ENCODE measurements at places on chromosomes 12 and 14.

DNA sequence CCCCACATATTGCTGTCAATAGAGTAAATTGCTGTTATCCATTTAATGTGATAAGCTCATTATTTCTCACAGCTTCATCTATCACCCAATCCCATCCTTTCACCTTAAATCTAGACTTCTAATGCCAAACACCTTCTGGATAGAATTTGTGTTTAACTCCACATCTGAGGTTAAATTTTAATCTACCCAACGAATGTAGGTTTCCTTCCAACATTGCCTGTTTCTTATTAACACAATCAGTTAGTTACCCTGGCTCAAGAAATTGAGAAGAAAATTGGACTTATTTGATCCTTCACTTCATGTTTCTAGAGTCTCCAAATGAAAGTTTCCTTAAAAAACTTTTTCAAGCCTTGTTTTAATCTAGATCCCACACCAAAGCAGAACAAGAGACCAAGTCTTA lies 67.3 kb downstream of the PTPRO start:
- no peak for DNase-seq

DNA sequence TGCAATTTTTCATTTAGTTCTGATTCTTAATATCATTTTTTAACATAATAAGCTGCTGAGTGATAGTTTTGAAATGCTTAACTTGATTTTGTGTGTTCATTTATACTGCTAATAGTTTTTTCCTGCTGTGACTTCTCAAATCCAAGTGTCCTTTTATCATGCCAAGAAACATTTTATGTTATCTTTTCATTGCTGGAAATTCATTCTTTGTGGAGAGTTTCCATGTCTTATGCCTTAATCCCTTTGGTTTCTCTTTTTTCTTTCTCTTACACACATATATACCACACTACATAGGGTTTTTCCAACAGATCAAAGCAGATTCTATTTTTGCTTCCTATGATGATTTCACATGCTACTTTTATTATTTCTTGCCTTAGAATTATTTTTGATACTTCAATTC lies 981.1 kb downstream of the SLC6A15 start:
- no peak for DNase-seq

- no peak for DNase-seq
Measured at GRCh38 chr12:72748971-72749370, 476.8 kb downstream of the TRHDE start.

DNA sequence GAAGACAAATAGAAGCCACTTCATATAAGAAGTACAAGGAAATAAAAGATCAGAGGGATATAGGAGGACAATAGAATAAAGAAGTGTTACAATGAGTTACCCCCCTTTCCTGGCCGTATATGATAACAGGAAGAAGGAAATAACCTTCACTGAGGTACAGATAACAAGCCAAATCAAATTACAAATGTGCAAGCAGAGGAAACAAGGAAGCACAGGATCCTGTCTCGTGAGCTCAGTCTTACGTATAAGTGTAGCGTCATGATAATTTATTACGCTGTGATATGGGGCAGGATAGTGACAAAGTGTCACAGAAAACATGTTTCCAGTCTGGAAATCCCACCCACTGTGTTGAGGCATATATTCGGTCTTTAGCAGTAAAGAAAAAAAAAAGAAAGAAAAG lies 26.5 kb downstream of the CRACR2A start:
- no peak for DNase-seq

- no peak for DNase-seq
Measured at GRCh38 chr14:58876608-58877007, 238.8 kb downstream of the DACT1 start.

DNA sequence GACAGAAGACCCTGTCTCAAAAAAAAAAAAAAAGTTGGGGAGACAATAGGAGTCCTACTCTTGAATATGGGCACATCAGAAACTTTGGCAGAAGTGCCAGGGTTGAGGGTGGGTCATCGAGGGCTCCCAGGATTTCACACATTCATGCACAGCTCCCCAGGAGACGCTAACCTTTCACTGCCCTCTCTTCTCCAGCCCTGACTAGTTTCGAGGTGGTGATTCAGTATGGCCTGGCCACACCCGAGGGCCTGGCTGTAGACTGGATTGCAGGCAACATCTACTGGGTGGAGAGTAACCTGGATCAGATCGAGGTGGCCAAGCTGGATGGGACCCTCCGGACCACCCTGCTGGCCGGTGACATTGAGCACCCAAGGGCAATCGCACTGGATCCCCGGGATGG lies 29.4 kb upstream of the LRP1-AS start:
- DNase-seq: no peak

DNA sequence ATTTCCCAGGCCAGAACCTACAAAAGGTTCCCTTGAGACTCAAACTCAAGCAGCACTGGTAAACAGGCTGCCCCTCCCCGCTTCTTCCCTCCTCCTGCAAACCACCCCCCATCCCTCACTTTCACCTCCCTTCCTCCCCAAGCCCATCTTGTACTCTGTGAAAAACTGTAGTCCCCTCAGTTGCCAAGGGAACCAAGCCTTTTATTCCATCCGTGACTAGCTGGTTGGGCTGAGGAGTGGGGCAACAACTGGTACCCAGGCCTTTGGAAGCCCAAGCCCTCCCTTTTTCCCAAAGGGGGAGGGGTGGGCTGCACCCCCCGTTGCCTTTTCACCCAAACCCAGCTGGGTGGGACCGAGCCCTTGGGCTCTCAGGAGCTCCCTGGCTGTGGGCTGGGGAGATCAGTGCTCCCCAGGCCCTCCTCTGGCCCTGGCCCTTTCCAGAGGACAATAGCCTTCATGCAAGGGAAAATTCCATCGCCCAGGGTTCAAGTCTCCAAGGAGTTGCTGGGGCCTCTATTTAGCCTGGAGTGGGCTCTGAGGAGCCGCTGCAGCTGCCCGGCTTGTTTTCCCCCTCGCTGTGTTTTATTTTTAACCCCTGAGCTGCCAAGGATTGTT lies 61.9 kb downstream of the ZFP36L1 start:
- DNase-seq: no peak

DNA sequence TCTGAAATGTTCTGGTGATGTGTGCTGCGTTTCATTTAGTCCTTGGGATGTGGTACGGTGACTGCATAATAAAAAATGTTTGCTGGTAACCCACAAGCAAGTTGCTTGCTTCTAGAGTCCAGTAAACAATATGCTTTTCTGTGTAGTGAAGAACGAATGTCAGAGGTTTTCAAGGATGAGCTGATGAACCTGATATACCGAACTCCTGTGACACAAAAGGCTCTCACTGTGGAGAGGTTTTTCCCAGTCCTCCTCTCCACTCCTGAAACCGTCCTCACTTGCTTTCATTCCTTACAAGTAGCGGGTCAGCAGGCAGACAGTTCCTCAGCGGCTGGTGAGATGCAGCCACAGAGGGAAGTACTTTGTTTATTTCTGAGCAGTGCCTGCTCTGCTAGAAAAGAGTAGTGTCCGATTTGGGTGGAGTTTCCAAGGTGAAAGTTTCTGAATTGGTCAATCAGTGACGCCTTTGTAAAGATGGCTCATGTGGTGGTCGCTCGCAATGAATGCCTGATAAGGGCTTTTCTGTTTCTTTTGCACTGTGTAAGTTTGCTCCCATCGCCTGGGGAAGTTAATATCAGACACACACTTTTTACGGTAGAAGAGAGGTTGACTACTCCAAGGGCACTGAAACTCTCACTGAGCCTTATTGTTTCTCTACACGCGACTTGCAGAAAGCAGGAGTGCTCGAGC lies 3.0 kb downstream of the ETV6 start:
- DNase-seq: peak; percentile 29

GRCh38 chr12:40325349-40325960 lies 100.7 kb downstream of the LRRK2 start:
- DNase-seq: no peak

GRCh38 chr12:68771223-68771925 lies 25.4 kb downstream of the SLC35E3 start:
- no peak for DNase-seq

DNA sequence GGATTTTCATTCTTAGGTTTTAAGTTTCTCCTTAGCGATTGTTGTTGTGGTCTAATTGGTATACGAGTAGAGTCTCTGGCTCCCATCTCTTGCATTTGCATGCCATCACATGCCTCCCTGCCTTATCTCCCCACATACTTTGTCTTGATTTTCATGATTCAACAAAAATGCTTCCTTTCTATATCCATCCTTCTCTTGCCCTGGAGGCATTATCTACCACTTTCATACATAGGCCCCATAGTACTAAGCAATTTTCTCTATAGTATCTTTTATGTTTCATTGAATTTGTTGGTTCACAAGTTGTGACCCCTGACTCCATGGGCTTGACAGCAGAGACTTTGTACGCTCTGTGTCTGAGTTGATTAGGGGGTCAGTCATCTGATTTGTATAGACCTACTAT lies 226.1 kb downstream of the ACSS3 start:
- no peak for DNase-seq
